Peyer's patch (tissue), 4 donors: ENCODE measurements at places on chromosomes 5 and 9. TPM values are rescaled to one million over a fixed set of nuclear protein-coding genes. Genes with fewer than 3 reads are reported as not detected.

- no peak for DNase-seq
Observed at GRCh38 chr5:81579262-81579924, 171.5 kb downstream of the SSBP2 start.

The DOCK8 gene
- 14.4 TPM for total RNA-seq

The ADAMTS13 gene
- 13.2 TPM for total RNA-seq

- no peak for DNase-seq
Observed at GRCh38 chr5:92605591-92605990, 975.4 kb downstream of the NR2F1-AS1 start.

DNA sequence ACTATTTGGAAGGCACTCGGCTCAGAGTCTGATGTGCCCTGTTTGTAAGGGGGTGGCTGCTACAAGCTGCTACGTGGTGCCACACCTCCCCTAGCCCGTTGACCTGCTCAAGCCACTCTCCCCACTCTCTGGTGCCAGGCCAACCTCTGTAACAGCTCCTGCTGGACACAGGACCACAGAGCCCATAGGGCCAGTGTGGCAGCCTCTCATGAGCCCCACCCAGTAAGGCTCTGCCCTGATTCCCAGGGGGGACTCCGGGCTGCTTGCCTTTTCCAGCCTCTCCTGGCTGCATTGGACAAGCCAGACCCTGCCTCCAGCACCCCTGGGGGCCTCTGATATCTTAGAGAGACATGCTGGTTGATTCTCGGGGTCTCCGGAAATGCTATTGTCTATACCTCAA is 53.3 kb upstream of the ANGPTL2 start:
- no peak for DNase-seq

- no peak for DNase-seq
Observed at GRCh38 chr9:117936185-117937130, 232.3 kb downstream of the TLR4 start.

- DNase-seq = no peak
Observed at GRCh38 chr5:88140396-88140855, 128.2 kb downstream of the TMEM161B start.

GRCh38 chr9:90290716-90291485 is 351.7 kb downstream of the DIRAS2 start:
- no peak for DNase-seq

DNA sequence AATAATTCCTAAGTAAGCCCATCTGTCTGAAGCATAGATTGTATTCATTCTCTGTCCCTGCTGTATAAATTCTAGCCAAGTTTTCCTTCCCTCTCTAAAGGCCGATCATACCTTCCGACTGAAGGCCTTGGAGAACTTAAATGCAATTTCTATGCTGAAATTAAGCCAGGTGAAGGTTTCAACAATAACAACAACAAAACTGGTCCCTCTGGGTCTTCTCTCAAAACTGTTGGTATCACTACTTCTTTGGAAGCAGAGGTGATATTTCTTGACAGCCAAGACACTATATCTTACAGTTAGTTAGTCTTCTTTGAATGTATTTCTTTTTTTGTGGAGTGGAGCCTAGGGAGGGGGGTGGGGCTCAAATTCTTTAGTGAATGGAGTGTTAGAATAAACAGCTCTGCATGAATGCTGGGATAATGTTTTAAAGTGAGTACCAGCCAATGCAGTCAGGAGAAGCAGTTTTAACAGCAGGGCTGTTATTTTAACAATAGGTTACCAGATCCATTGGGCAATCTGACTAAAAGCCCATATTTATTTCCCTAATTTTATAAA is 508.9 kb downstream of the EBF1 start:
- DNase-seq = no peak
